ENCODE measurements at places on chromosomes 16 and 17.

GRCh38 chr17:57477522-57478362 is 221.4 kb downstream of the MSI2 start:
- no peak for DNase-seq

DNA sequence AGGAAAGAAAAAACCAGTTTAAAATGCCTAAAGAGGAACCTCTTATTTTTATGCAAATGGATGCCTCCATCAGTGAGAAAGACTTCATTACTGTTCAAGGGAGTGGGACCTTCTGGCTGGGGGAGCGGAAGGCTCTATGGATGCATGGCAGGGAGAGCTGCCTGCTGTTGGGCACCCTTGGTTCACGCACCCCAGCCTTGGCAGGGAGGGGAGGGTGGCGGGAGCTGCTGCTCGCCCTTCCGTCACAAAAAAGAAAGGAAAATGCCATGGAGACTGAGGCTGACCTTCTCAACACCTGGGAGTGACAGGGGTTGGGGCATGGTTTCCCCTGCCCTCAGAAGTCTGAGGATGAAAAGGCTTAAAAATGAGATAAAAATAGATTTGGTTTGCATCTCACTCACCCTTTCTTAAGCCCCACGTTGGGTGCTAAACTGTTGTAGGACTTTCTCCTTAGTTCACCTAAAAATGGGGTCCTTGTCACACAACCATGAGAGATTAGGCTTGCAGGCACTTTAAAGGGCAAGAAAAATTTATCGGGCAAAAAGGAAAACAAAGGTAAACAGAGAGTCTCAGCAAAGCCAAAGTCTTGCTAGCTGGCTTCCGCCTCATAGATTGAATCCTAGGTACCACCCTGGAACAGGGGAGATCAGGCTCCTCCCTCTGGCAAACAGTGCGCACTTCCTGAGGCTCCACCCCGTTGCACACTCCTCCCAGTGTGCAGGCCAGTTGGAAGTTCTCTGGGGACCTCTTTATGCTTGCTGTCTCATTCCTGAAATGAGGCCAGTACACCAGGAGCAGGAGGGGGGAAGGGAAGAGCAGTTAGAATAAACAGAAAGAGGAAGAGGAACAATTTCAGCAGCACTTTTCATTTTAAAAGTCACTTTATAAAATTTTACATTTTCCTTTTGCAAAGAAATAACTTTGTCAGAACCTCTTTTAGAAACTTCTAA is 31.6 kb downstream of the PHKB start:
- DNase-seq = no peak

- no peak for DNase-seq
Observed at GRCh38 chr17:1331708-1332107, 52.2 kb downstream of the TRARG1 start.

DNA sequence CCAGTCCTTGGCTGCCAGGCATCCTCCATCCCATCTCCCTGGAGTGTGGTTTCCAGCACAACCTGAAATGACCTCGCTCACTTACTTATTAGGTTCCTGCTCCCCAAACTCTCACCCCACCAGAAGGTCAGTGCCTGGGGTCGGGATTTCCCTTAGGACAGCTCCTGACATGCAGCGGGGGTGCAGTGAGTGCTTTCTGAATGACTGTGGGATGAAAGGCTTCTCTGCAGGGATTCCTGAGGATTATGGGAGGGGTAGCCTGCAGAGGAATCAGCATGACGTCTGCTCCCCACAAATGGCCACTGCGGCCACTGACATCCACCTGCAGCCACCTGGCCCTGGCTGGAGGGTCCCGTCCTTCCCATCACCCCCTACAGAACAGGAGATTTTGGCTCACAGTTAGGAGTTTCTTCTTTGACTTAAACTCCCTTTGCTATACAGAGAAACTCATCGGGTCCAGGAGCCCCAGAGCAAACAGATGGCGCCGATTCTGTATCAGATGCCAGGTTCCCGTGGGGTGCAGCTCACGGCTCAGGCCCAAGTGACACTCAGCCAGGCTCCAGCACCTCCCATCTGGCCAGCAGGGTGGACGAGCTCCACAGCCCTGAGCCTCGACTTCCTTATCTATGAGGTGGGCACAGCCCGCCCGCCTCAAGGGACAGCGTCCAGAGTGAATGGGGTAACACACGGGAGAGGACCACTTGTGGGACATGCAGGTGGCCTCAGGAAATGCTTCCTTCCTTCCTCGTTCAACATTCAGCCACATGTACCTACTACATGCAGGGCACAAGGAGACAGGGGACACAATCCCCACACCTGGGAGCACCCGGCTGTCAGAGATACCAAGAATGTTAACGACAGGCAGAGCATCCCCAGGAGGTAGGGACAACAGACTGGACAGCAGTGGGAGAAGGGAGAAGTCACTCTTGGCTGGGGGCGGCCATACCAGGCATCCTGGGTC is 69.8 kb downstream of the RMI2 start:
- no peak for DNase-seq

- DNase-seq = no peak
Observed at GRCh38 chr17:47225436-47225858, 16.3 kb downstream of the MYL4 start.

DNA sequence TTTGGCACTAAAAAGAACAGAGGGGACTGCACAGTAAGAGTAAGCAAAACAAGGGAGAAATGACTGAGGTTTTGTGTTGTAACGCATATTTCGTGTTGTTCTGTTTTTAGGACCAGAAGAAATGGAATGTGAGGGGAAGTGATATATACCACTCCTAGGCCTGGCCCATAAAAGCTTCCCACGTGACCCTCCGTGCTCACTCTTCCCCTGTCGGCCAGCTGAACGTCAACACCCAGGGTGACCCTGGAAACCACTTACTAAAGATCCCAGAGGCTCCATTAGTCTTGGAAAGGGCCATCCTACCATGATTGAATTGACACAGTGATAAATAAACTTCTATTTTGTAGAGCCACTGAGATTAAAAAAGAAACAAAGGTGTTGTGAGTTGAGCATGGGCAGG is 79.8 kb downstream of the HELZ start:
- no peak for DNase-seq

DNA sequence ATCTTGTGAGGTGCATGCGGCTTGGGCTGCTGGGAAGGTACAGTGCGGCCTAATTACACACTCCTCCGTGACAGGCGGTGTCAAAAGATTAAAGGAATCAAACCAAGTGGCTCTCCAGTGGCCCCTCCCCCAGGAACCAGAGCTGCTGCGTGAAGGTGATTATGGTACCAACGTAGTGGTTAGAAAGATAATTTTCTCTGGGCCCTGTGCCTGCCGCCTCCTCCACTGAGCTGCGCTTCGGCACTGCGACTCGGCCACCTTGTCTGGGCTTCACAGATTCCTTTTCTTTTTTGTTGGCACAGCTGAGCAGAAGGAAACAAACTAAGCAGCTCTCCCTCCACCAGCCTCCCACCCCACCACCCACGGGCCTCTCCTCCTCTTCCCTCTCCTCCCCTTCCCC is 113.2 kb upstream of the SDK2 start:
- no peak for DNase-seq

- no peak for DNase-seq
Observed at GRCh38 chr16:2485811-2486507, 11.0 kb downstream of the TBC1D24 start.

DNA sequence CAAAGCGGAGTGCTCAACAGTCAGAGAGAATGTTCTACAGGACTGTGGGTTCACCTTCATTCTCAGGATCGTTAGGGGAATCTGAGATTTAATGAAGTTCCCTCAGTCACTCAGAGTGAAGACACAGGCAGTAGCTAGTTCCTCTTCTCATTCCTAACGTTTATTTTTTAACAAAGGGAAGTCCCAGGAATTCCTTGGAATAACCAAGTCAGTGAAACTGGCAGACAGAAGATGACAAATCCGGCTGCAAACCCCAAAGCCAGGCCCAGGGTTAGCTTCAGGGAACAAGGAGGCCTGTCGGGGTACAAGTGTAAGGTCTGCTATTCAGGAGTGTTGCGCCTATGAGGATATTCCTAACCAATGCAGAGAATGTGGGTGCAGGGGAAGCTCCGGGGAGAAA is 42.0 kb downstream of the COTL1 start:
- no peak for DNase-seq

- DNase-seq = no peak
Observed at GRCh38 chr16:25141648-25142047, 30.1 kb downstream of the LCMT1 start.

GRCh38 chr16:75760018-75760519 is 33.8 kb upstream of the CPHXL start:
- DNase-seq = no peak

GRCh38 chr17:76365256-76365903 is 11.7 kb upstream of the PRPSAP1 start:
- DNase-seq = no peak

- DNase-seq = no peak
Observed at GRCh38 chr17:74552037-74552436, 6.1 kb upstream of the CD300C start.

DNA sequence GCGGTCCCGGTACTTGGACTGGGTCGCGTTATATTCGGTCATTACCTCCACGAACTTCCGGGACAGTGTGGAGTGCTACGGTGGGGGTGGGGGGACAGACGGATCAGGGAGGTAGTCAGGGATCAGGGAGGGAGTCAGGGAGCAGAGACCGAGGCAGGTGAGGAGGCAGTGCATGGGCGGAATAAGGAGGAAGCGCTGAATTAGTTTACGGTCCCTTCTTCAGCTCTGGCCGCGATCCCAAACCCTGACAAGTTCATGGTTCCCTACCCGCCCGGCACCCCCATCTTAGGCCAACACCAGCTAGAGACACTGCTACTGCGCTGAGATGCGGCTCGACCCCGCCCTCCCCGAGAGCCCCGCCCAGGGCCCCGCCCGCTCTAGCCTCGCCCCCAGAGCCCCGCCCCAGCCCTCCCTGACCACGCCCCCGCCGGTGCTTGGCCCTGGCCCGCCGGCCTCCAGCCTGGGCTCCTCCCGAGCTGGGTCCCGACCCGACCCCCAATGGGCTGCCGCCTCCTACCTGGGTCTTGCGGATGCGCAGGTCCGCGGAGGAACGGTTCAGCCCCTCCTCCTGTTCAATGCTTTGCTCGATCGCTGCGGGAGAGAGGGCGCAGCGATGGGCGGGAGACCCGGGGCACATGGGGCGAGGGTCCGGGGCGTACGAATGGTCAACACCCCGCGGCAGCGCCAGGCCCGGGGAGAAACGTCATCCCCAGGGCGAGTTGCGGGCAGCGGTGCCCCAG is 12.1 kb downstream of the HSD3B7 start:
- DNase-seq = peak; percentile 77

- DNase-seq = no peak
Observed at GRCh38 chr17:18084256-18084655, 3.5 kb upstream of the DRG2 start.

DNA sequence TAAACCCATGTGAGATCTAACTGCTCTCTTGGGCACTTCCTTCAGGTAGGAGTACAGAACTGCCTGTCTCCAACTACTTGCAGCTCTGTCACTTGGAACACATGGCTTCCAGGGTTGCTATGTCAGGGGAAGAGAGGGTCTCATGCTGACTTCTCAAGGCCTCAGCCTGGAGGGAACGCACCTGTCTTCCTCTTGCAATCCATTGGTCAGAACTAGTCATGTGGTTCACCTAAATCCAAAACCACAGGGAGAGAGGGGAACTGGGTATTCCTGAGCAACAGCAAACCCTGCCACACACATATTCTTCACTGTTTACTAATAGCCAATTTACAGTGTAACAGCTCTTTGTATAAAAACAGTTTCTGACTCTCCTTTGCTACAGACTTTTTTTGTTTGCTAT is 206.1 kb downstream of the KCNJ2 start:
- DNase-seq = no peak

DNA sequence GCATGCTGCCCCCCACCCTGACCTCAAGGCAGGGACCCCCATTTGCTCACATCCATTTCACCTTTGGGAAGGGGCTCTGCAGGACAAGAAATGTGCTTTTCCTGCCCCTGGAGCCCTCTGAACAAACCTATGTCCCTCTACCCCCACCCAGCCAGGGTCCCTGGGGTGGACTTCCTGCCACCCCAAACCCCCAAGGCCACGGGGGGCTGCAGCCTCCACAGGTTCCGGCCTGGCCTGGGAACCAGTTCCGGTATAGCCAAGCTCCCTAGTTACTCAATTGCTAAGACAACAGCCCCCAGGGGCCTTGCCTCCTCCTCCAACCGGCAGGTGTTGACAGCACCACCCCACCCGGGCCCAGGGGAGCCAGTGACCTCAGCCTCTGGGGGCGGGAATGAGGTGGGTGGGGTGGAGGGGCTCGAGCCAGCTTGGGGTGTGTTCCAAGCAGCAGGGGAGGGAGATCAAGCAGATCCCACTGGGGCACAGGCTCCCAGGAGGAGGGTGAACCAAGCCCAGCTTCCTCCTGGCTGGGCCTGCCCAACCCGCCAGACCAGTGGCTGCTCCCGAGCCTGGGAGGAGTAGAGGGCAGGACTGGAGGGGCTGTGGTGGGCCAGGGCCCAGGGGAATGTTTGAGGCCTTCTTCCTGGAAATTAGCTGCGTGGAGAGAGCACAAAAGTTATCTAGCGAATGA is 6.6 kb downstream of the PNMT start:
- no peak for DNase-seq

Data from right forelimb (tissue), 1 donor.